ENCODE measurements at places on chromosomes 16 and 17.

DNA sequence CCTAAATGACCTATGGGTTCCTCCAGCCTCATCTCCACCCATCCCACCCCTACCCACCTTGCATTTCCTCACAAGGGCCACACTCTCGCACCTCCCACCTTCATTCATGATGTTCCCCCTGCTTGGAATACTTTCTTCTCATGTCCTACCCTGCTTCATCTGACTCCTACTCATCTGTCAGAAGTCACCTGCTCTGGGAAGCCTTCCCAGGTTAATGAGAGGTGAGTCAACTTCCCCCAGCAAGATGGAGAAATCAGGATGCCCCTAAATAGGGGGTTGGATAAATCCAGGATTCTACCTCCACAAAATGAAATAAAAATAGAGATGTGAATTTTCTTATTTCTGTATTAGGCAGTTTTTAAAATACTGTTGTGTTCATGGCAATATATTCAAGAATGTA, 51.0 kb upstream of the WSB1 start:
- no peaks in the 10 kb centered on the region for H3K36me3 ChIP-seq
- no peak overlapping the region for H3K4me3 ChIP-seq
- no peak for DNase-seq
- no peak overlapping the region for H3K27ac ChIP-seq
- no peaks in the 10 kb centered on the region for H3K27me3 ChIP-seq
- peaks cover 25% of the 10 kb centered on the region for H3K4me1 ChIP-seq

DNA sequence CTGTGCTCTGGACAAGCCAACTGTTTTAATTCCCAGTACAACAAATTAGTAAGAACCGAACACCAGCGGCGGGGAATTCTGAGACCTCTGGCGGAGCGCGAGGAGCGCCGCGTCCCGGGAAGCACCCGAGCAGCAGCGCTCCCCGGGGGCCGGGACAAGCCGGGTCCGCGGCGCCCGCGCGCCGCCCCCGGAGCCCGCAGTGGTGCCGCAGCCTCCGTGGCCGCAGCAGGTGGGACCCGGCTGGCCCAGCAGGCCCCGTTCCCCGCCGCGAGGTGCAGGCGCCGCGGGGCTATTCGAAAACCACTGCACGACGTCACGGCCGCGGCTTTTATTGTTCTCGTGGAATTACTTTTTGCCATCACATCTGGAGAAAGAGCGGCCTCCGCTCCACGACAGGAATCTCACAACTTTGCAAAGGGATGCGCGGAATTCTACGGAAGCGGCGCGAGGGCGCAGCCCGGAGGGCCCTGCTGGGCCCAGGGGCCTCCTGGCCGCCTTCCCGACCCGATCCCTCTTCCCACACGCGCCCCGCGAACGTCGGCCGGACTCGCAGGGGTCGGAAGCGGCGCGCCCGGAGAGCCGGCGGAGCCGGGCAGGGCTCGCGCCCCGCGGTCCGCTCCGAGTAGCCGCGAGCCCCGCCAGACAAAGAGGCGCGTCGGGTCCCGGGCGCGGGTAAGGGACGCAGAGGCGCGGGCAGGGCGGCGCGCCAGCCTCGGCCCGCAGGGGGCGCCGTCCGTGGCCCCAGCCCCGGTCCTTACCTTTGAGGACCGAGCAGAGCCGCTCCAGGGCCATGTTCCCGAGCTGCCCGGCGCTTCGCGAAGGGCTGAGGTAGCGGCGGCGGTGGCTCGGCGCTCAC, 696 bp downstream of the NETO2 start:
- H3K4me3 ChIP-seq = peak overlapping the region; percentile 75
- no peaks in the 10 kb centered on the region for H3K36me3 ChIP-seq
- peaks cover 27% of the 10 kb centered on the region for H3K4me1 ChIP-seq
- peaks cover 35% of the 10 kb centered on the region for H3K27me3 ChIP-seq
- peak; percentile 77 for DNase-seq

GRCh38 chr16:89920723-89921122, 2.1 kb downstream of the MC1R start:
- peaks cover 19% of the 10 kb centered on the region for H3K4me1 ChIP-seq
- no peaks in the 10 kb centered on the region for H3K36me3 ChIP-seq
- peaks cover 36% of the 10 kb centered on the region for H3K27me3 ChIP-seq
- no peak overlapping the region for H3K4me3 ChIP-seq

DNA sequence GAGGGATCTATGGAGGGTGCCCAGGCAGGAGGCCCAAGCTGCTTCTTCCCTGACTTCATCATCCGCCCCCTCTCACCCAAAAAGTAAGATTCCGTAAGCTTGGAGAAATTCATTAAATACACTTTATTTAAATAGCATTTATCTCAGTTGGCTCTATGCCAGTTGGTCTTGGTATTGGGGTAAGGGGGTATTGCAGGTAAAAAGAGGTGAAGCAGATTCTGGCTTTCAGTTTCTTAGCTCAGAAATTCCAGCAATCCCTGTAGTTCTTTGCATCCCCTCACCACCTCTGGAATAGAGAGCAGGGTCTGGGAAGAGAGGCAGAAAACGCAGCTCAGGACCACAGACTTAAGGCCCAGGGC, 750 bp upstream of the ALDOC start:
- H3K4me1 ChIP-seq = peaks cover 14% of the 10 kb centered on the region
- peaks cover 43% of the 10 kb centered on the region for H3K36me3 ChIP-seq
- peak overlapping the region; percentile 97 for H3K27ac ChIP-seq
- no peak for DNase-seq
- H3K27me3 ChIP-seq = peaks cover 3% of the 10 kb centered on the region

- no peaks in the 10 kb centered on the region for H3K27me3 ChIP-seq
- no peak overlapping the region for H3K4me3 ChIP-seq
- peaks cover 9% of the 10 kb centered on the region for H3K4me1 ChIP-seq
- DNase-seq = no peak
- no peak overlapping the region for H3K27ac ChIP-seq
- no peaks in the 10 kb centered on the region for H3K36me3 ChIP-seq
Measured at GRCh38 chr17:81310949-81311550, 15.9 kb upstream of the SLC38A10 start.

GRCh38 chr16:74099530-74099929, 197.1 kb upstream of the PSMD7 start:
- H3K4me3 ChIP-seq = no peak overlapping the region
- peaks cover 62% of the 10 kb centered on the region for H3K4me1 ChIP-seq
- peaks cover 20% of the 10 kb centered on the region for H3K36me3 ChIP-seq
- no peaks in the 10 kb centered on the region for H3K27me3 ChIP-seq

- H3K27ac ChIP-seq = no peak overlapping the region
- no peak for DNase-seq
- H3K4me1 ChIP-seq = peaks cover 12% of the 10 kb centered on the region
- no peaks in the 10 kb centered on the region for H3K36me3 ChIP-seq
- no peak overlapping the region for H3K4me3 ChIP-seq
Measured at GRCh38 chr17:14552306-14552705, 251.4 kb downstream of the HS3ST3B1 start.

DNA sequence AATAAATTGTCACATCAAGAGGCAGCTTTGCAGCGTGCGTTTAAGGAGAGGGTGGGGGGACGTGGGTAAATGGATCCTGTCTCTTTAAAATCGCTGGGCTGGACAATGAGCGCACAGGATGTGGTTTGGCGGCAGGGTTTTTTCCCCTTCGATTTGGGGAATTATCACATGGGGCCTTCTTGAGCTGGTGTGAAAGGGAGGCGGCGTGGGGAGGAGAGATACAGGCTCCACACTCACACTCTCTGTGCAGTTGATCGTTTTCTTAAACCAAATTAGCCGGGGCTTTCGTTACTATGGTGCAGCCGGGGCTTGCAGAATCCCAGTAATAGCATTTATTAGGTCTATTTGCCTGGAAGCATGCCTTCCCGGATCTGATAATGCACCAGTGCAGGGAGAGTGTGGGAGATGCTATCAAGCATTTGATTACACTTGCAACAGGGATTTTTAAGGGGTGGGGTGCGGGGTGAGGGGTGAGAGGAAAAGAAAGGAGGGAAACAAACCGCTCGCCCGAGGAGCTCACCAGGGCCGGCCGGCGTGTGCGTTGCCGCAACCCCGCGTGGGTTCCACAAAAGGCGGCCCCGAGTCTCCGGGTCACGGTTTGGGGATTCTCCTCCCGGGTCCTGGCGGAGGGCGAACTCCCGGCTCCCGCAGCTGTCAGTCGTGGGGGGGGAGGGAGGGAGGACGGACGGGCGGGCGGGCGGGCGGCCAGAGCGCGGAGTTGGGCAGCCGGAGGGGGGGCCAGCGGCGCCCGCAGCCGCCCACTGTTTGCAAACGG, 58.8 kb upstream of the GSE1 start:
- peaks cover 8% of the 10 kb centered on the region for H3K27me3 ChIP-seq
- H3K4me1 ChIP-seq = peaks cover 44% of the 10 kb centered on the region

DNA sequence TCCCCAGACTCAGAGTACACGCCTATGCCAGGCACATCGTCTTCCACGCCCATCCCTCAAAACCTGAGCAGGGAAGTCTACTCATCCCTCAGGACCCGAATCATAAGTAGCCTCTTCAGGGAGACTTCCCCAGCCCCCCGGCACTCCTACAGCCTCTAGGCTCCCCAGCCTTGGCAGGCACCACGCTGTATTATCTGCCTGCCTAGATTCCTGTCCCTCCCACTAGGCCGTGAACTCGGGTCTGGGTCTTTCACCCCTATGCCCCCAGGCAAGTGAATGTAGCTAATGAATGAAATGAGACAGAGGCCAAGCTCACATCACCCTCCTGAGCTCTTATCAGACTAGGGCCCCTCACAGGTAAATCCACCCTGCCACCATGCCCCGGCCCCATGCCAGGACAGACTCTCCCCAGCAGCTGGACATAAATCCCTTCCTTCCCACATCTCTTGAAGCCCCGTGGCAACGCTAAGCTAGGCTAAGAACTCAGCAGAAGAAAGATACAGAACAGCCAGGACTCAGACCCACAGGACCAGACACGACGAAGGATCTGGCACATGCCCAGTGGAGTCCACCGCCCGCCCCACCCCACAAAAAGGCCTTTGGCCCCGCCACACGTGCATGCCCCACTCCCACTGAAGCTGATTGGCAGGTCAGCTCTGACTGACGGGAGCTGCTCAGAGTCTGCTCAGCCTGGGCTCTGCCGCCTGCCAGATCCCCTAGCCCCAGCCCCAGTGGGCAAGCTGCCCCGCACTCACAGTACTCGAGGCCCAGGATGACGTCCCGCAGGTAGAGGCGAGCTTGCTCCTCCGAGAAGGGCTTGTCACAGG, 13.0 kb downstream of the CAMKK1 start:
- no peak for DNase-seq
- peak overlapping the region; percentile 25 for H3K27ac ChIP-seq
- H3K36me3 ChIP-seq = peaks cover 16% of the 10 kb centered on the region

DNA sequence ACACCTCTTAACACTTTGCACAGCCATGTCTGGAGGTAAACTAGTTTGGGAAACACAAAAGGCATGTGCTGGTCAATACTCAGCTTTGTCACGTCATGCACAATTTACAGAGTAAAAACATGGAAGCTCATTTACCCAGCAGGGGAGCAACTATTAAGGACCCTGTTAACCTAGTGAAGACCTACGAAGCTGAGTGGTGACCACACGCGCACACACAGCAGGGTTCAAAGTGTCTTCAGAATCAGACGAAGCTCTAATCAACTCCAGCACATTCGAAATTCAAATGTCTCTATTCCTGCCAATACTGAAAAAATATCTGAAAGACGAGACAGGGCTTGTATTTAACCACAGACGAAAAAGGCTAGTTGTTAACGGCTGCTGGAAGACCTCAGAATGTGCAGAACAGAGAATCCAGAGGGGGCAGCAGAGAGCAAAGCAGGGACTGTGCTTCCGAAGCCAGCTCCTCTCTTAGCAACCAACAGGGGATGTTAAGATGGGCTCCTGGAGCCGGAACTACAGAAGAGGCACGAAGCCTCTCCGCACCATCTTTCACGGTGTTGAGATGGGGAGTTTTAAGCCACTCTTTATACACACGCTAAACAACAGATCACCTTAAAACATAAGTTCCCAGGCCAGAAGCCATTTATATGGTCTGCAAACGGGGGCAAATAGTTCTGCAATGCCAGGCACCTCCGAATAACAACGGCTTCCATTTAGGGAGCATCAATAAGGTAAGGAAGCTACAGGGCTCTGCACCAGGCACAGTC, 45.7 kb downstream of the CMTM4 start:
- H3K27me3 ChIP-seq = no peaks in the 10 kb centered on the region
- H3K36me3 ChIP-seq = no peaks in the 10 kb centered on the region
- DNase-seq = peak; percentile 88
- peaks cover 18% of the 10 kb centered on the region for H3K4me1 ChIP-seq
- H3K27ac ChIP-seq = 0 out of 2 replicates have a peak overlapping the region, but pooled peaks have one; percentile 37
- H3K4me3 ChIP-seq = peak overlapping the region; percentile 55

DNA sequence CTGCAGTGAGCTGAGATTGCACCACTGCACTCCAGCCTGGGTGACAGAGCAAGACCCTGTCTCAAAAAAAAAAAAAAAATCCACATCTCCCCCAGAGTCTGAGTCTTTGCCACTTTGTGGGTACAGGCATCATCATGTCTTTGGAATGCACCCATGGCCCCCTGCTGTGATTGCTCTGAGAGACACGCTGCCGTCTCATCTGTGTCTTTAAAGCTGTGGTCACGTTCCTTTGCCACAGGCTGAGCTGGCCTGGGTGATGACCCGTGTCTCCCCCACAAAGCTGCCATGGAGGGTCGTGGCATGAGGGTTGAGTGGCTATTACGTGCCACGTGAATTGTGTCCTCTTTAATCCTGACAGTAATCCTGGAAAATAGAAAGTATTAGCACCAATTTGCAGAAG, 20.2 kb downstream of the CRISPLD2 start:
- peak overlapping the region; percentile 87 for H3K27ac ChIP-seq
- peaks cover 7% of the 10 kb centered on the region for H3K27me3 ChIP-seq

- no peak overlapping the region for H3K4me3 ChIP-seq
- no peaks in the 10 kb centered on the region for H3K27me3 ChIP-seq
- no peak overlapping the region for H3K27ac ChIP-seq
Measured at GRCh38 chr17:17900615-17901520, 64.1 kb upstream of the SREBF1 start.

DNA sequence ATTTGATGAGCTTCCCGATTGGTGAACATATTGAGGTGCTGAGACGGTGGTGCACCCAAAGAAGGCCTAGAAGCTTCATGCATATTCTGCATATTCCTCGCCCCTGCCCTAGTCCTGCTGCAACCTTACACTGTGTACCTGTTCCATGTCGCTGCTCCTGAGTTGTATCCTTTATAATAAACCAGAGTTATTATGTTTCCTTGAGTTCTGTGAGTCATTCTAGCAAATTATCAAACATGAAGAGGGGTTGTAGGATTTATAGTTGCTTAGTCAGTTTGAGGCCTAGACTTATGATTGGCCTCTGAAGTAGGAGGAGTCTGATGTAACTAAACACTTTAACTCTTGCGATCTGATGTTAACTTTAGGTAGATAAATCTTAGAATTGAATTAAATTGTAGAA, 436.8 kb downstream of the CA10 start:
- no peak overlapping the region for H3K27ac ChIP-seq
- H3K27me3 ChIP-seq = peaks cover 2% of the 10 kb centered on the region
- H3K4me3 ChIP-seq = no peak overlapping the region
- H3K36me3 ChIP-seq = peaks cover 6% of the 10 kb centered on the region
- DNase-seq = no peak

GRCh38 chr16:102060-102855, 24.2 kb downstream of the MPG start:
- H3K27ac ChIP-seq = peak overlapping the region; percentile 57
- H3K4me3 ChIP-seq = no peak overlapping the region
- no peaks in the 10 kb centered on the region for H3K36me3 ChIP-seq
- no peak for DNase-seq
- peaks cover 3% of the 10 kb centered on the region for H3K4me1 ChIP-seq

Measured in WTC11 (cell line).